ENCODE measurements at places on chromosomes 7 and 10.

GRCh38 chr10:8800426-8800825 lies 745.9 kb downstream of the GATA3 start:
- DNase-seq: no peak

- DNase-seq: peak; percentile 10
Measured at GRCh38 chr7:95476904-95477594, 8.7 kb upstream of the ASB4 start.

DNA sequence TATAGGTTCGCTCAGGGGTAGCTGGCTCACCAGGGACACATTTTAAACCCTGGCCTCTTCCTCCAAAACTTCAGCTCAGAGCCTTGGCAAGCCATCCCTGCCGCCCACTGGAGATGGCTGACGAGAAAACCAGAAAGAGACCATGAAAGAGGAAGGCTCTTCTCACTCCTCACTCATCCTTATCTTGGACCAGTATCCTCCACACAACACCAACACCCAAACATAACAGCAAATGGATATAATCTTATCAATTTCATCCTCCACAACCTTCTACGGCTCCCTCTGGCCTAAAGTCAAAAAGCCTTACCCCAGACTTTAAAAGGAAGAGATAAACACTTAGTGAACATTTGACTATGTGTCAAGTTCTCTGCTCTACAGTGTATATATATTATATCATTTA lies 26.9 kb downstream of the DLG5 start:
- DNase-seq: no peak

GRCh38 chr10:78028438-78029268 lies 662 bp downstream of the POLR3A start:
- DNase-seq: no peak

GRCh38 chr10:55203319-55203718 lies 402.3 kb upstream of the PCDH15 start:
- no peak for DNase-seq

DNA sequence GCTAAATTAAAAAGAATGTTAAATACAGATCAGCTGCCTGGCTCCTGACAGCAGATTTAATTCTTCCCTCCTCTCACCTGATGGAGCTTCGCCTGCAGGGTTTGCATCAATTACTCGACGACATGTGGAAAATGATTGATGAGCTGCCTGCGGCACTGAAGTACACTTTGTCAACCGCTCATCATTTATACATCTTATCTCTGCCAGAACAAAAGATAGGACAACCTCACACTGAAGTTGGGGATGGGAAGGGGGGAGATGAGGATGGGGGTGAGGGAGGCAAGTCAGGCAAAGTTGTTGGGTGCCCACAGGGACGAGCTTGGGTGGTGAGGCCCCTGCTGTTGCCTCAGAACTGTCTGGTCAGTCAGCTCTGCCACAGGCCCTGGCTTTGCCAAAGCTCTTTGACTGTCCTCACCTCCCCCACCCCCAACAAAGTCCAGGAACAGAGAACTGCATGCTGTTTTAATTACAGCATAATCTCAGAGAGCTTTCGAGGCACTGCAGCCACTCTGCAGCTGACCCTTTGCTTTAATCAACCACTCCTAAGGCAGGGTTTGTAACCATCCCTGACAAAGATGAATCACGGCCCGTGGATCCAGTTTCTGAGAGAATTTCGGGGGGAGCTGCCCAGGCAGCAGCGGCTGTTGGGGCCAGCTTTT lies 702.3 kb downstream of the LRMDA start:
- no peak for DNase-seq

- DNase-seq: no peak
Measured at GRCh38 chr10:117441812-117442443, 66.7 kb upstream of the PDZD8 start.

DNA sequence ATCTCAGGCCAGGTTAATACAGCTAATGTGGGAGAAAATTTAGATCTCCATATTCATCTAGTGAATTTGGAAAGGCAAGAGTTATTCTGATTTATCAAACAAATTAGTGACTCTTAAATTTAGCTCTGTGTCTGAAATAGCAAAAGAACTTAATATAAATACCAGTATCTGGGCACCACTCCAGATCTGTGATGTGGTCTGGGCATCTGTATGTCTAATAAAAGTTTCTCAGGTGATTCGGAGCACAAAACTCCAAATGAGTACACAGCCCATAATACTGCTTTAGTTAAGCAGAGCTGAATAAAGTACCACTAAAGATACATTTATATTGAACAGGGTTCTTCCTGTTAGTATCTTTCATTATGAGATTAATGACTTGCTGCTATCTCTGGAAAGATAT lies 261.4 kb downstream of the BAMBI start:
- DNase-seq: no peak

DNA sequence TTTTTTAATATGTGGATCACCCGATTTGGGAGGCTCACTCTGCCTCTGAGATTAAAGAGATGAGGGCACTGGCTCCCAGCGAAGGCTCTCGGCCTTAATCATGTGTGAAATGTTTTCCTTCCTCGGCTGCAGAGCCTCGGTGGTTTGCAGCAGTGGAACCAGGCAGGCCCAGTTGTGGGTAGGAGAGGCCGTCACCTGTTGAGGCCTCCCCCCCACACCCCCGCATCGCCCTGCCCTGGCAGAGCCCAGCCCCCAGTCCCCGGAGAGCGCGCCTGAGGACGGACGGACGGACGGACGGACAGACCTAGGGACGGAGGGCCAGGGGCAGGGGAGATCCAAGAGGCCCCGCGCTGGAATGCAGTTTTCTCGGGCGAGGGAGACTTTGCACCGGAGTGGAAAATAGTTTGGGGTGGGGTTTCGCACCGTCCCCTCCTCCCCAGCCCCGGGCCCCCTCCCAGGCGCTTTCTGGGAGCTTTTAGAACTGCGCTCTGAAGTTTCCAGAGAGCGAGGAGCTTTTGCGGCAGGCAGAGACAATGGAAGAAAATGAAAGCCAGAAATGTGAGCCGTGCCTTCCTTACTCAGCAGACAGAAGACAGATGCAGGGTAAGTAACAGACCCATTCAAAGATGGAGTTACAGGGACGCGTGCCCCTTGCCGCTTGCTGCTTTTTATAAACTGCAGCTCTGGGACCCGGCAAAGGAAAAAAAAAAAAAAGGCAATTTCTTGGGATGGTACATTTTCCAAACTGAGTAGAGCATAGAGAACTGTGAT lies at the start of gene KIAA1217:
TSS of gene KIAA1217 (plus strand) at position 478 of the 771 bp plus-strand sequence. CDS start at position 534, 56 bp downstream.
- no peak for DNase-seq

DNA sequence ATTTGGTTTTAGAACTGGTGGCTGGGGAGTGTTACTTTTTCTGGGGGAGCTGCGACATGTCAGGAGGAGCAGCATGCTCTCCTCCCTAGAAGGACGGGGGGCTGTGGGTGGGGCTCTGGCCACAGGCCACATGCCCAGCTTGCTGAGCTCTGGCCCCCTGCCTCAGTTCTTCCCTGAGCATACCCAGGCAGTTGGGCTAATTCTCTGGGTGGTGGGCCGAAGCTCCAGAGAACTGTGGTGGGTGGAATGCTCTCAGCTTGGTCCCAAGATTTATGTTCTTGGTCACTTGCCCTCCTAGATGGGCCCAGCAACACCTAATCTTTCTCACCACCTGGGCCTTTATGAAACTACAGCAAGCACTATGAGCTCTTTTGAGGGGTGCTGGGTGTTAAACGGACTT lies 5.1 kb upstream of the ZNF775 start:
- no peak for DNase-seq

GRCh38 chr7:101795461-101795860 lies 22.0 kb upstream of the CUX1 start:
- DNase-seq: no peak

GRCh38 chr10:103096130-103096529 lies 96.9 kb downstream of the NT5C2 start:
- no peak for DNase-seq

DNA sequence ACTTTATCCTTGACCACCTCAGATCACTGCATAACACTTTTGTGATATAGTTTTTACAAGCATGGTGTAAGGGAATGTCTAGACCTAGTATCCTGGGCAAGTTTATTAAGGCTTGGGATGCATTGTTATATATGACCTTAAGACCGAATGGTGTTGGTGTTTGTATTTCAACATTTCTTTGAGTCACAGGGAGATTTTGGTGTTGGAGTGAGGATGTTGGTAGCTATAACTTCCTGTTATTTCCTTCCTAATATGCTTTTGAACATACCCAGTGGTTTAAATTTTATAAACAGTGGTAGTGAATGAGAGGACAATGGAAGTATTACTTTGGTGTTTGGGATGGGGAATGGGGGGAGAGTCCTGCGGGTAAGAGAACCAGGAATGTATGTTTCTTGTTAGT lies 2.6 kb downstream of the EXOC4 start:
- no peak for DNase-seq

DNA sequence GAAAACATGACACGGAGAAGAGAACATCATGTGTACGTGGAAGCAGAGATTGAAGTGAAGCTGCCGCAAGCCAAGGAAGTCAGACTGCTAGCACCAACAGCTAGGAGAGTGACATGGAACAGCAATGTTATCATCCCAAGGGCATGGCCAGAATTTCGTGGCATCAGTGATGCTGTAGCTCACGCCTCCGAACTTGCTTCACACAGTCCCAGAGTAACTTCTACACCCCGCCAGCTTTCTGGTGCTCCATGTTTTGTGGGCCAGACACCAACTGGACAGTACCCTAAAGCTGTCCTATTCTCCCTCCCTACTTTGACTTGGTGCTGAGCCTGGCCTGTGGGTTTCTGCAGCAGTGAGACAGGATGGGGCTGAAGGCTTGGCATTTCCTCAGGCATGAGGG lies 33.0 kb upstream of the EMX2 start:
- DNase-seq: no peak

- DNase-seq: no peak
Measured at GRCh38 chr10:12490963-12491362, 141.6 kb downstream of the CAMK1D start.

DNA sequence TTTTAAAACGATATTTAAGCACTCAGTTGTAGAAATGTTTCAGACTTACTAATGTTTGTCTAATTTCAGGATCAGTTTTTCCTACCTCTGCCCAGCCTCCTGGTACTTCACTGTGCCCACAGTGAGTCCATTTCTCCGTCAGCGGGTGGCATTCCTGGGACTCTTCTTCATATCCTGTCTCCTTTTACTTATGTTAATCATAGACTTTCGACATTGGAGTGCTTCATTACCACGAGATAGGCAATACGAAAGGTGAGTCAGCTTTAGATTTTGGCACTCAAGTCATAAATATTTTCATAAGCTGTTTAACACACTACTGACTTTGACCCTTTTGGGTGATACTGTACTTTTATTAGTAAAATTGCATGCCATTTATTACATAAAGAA lies 2.1 kb downstream of the ENTPD7 start:
- no peak for DNase-seq

GRCh38 chr7:100799037-100799896 lies 28.1 kb downstream of the EPHB4 start:
- DNase-seq: peak; percentile 32

- no peak for DNase-seq
Measured at GRCh38 chr10:73088304-73088703, 8.4 kb downstream of the P4HA1 start.

DNA sequence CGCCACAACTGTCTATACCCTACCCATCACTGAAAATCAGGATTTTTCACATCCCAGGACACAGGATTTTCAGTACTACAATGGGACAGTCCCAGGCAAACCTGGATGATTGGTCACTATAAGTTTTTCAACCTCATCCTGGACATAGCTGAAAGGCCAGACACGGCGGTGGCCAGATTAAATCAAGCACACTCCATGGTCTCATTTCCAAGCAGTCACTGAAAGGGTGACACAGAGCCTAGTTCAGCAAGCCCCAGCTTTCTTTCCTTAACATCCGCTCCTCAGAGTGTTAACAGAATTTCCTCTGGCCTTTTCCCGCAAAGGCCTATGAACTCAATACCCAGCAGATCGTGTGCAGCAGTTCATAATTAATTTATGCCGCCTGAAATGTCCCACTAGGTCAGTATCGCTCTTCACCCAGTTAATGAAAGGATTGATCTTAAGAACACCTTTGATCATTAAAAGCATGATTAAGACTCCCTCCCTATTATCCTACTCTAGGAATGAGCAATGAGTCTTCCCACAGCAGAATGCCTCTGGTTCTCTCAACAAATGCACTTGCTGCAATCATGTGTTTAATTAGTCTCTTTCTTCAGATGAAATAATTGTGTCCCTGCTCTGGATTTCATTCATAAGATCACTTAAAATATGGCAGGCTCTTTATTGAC lies 104.0 kb upstream of the NANOS1 start:
- DNase-seq: no peak

- no peak for DNase-seq
Measured at GRCh38 chr7:45292481-45292880, 134.9 kb downstream of the RAMP3 start.

GRCh38 chr7:100122568-100122967 lies 3.1 kb downstream of the CNPY4 start:
- DNase-seq: no peak

DNA sequence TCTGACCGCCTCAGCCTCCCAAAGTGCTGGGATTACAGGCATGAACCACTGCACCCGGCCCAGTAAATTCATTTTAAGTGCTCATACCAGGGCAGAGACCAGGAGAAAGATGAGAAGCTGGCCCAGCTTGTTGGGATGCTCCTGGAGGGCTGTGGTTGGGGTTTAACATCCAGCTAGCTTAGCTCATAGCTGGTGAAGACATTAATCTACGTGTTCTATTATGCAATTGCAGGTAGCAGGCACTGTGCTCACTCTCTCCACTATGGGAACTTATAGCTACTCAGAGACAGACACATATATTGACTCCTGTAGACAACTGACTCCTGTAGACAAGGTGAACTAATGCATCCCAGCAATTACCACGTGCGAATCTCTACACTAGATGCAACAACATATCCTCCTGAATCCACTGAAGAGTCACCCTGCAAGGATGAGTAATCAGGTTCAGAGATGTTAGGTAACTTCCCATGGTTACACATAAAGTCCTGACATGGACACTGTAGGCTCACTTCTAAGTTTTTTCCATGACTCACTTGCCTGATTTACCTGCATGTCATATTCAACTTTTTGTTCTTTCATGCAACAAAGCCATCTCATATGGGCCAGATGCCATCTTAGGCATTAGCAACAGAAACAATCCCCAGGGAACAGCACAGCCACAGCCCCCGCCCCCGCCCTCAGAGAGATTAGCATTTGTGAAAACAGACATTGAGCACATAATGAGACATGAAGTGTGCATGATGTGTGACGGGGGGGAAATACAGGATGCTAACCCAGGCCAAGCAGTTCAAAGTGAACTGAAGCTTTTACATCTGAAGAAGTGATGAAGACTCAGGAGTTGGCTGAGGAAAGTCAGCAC lies 37.2 kb downstream of the ERLIN1 start:
- no peak for DNase-seq

GRCh38 chr10:75703191-75703854 lies 271.9 kb downstream of the LRMDA start:
- no peak for DNase-seq

GRCh38 chr7:149720372-149721083 lies 52.9 kb downstream of the ZNF467 start:
- DNase-seq: no peak

All from activated CD4-positive, alpha-beta T cell treated with anti-CD3 and anti-CD28 coated beads for 1 hour (primary cell).